ENCODE measurements at places on chromosomes 6 and 20. TPM values are rescaled to one million over a fixed set of nuclear protein-coding genes. Genes with fewer than 3 reads are reported as not detected.

GRCh38 chr20:12211361-12211760 is 293.7 kb downstream of the BTBD3 start:
- DNase-seq: no peak

Gene PXDC1
- polyA plus RNA-seq: 23.7 TPM

Gene FAM209B
- polyA plus RNA-seq: not detected

DNA sequence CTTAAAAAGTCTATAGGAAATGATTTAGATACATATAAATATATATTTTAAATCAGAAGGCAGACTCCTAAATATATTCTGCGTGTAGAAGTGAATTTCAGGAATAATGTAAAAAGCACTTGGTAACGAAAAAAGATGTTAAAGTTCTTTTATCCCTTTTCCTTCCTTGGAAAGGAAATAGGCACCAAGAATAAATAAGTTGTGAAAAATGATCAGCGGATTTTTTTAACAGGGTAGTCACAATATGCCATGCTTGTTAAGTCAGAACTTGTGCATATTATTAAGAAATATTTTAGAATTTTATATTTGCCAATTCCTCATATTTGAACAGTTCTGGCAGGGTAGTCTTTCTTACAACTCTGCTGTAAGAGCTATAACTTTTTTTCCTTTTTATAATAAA is 173.8 kb downstream of the CD83 start:
- no peak for DNase-seq

Measured in spinal cord (tissue), 10 donors.